Astrocyte (in vitro differentiated cells and primary cell): ENCODE measurements at places on chromosomes 13 and 19. TPM values are rescaled to one million over a fixed set of nuclear protein-coding genes. Genes with fewer than 3 reads are reported as not detected.

The FCAR gene
- total RNA-seq: not detected in 2 replicates

The C5AR1 gene
- 4.6 and 5.2 TPM in 2 replicates for total RNA-seq

The NLRP12 gene
- not detected in 2 replicates for total RNA-seq

The KIR3DL2 gene
- total RNA-seq: not detected in 2 replicates

The KIR2DL4 gene
- total RNA-seq: not detected in 2 replicates

The MADCAM1 gene
- total RNA-seq: 0.57 and 0.60 TPM in 2 replicates

- H3K4me3 ChIP-seq: no peak overlapping the region
- no peaks in the 10 kb centered on the region for H3K27me3 ChIP-seq
- H3K27ac ChIP-seq: no peak overlapping the region
These were observed 25.0 kb downstream of the AP2S1 start for GRCh38 chr19:46825731-46826055.

GRCh38 chr13:110500341-110500740 is 61.2 kb downstream of the RAB20 start:
- DNase-seq: peak; percentile 23
- no peaks in the 10 kb centered on the region for H3K27me3 ChIP-seq
- peak overlapping the region; percentile 85 for H3K27ac ChIP-seq
- H3K4me3 ChIP-seq: no peak overlapping the region
- H3K36me3 ChIP-seq: peaks cover 62% of the 10 kb centered on the region
- peaks cover 26% of the 10 kb centered on the region for H3K4me1 ChIP-seq

GRCh38 chr13:66659701-66660467 is 570.3 kb downstream of the PCDH9 start:
- H3K27ac ChIP-seq: peak overlapping the region; percentile 91
- H3K36me3 ChIP-seq: no peaks in the 10 kb centered on the region
- no peaks in the 10 kb centered on the region for H3K27me3 ChIP-seq
- H3K4me1 ChIP-seq: peaks cover 26% of the 10 kb centered on the region
- H3K4me3 ChIP-seq: peak overlapping the region; percentile 14

DNA sequence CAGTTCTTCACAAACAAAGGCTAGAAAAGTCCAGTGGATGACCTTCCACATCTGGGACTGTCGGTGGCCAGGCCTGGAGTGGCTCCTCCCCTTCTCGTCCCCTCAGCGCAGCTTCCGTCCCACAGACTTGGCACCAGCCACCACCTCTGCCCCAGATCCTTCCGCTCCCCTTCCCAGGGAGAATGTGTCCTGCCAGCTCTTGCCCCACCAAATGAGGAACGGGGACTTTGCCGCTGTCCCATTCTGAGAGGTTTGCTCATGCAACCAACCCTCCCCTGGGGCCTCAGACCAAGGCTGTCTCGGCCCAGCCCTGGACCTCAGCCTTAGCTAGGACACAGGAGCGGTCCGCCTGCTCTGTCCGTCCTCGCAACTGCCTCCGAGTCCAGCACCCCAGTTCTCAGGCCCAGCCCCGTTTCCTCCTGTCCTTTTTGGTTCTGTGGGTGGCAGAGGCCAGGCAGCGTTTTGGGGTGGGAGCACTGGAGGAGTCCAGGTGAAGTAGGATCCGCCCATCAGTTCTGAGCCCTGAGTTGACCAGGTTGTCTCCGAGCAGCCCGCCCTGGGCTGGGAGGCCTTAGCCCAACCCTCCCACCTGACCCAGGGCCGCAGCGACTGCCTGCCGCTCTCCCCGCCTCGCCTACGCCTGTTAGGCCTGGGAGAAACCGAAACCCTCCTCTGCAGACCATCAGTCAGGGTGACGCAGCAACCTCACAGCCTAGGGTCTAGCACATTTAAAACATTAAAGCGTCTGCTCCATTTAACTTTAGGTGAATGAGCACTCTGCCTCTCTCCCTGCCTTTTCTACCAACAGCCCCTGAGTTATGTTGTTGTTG is 284.3 kb downstream of the FOXO1 start:
- no peak overlapping the region for H3K27ac ChIP-seq
- no peak for DNase-seq
- no peaks in the 10 kb centered on the region for H3K27me3 ChIP-seq
- H3K4me3 ChIP-seq: no peak overlapping the region

DNA sequence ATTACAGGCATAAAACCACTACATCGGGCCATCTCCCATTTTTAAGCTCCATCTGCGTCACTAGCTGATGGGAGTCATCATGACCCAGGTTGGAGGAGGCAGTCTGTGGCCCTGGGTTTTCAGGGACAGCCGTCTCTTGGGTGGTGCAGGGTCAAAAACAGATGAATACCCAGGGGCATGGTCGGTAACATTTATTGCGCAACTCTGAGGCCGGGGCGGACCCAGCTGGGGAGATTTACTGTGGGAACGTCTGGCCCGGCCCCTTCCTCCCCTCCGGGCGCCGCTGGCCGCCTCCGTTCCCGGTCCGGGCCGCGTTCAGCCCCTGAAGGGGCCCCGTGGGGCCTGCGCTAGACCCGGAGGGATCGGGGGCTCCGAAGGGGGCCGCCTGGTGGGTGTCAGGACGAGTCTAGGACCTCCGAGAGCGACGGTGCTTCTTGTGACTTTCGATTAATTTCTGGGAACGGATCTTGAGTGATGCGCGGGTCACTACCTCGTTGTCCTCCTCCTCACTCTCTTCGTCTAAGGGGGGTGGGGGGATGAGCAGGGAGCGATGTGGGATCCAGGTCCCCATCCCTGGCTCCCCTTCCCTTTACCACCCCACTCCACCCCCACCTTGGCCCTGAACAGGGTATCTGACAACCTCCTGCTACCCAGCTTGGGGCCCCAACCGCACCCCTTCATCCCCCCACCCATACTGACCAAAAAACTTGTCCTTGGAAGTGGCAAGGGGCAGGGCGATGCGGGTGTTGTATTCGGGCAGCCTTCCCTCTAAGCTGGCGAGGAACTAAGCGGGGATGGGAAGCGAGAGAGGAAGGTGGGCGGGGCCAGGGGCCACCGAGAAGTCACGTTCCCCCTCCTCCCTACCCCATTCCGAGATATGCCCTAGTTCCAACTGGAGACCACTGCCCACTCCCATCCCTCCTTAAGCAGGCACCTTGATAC is 1.6 kb upstream of the RGL3 start:
- H3K4me3 ChIP-seq: no peak overlapping the region
- H3K27me3 ChIP-seq: peaks cover 58% of the 10 kb centered on the region
- no peak for DNase-seq
- no peaks in the 10 kb centered on the region for H3K36me3 ChIP-seq

DNA sequence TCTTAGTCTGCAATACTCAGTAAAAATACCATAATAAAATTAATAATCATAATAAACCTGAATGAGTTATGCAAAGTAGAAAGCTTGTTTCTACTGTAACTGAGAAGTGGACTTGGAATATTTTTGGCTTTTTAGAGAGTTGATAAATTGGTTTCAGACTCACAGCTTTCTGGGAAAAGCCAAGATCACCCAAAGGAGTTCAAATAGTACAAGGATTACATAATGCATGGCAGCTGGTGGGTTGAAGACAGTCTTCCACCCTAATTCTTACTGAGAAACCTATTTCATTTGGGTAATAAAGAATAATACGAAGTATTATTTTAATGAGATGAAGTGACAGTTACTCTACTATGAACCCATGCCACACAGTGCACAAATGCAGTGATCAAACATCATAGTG is 139.4 kb upstream of the KLF12 start:
- no peak overlapping the region for H3K4me3 ChIP-seq
- no peak overlapping the region for H3K27ac ChIP-seq
- H3K27me3 ChIP-seq: no peaks in the 10 kb centered on the region
- no peaks in the 10 kb centered on the region for H3K4me1 ChIP-seq
- H3K36me3 ChIP-seq: no peaks in the 10 kb centered on the region

DNA sequence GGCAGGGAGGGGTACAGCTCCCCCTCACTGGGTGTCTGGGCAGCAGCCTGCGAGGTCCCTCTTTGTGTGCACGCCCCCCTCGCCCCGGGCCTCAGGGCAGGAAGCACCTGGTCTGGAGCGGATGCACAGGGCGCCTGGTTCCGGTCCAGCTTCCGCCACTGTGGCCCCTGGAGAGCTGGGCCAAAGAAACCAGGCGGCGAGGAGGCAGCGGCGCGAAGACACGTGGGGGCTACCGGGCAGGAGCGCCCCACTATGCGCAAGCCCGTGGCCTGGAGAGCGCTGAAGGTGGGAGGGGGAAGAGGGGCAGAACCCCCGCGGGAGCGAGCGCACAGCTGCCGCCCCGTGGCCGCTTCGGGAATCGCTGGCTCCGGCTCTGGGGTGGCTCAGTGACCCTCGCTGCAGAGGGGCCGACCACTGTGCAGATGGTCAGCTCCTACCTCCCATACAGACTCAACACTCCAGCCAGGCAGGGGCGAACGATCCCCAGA is 1.7 kb upstream of the LYL1 start:
- DNase-seq: no peak
- H3K27me3 ChIP-seq: no peaks in the 10 kb centered on the region
- no peak overlapping the region for H3K27ac ChIP-seq

- DNase-seq: no peak
- H3K27ac ChIP-seq: no peak overlapping the region
- H3K4me3 ChIP-seq: no peak overlapping the region
- H3K36me3 ChIP-seq: no peaks in the 10 kb centered on the region
- no peaks in the 10 kb centered on the region for H3K4me1 ChIP-seq
These were observed 27.4 kb downstream of the GRIK5 start for GRCh38 chr19:42042455-42043170.

- H3K36me3 ChIP-seq: no peaks in the 10 kb centered on the region
- DNase-seq: no peak
- peaks cover 39% of the 10 kb centered on the region for H3K27me3 ChIP-seq
- peaks cover 4% of the 10 kb centered on the region for H3K4me1 ChIP-seq
- peak overlapping the region; percentile 39 for H3K4me3 ChIP-seq
- H3K27ac ChIP-seq: no peak overlapping the region
These were observed 727 bp downstream of the CNMD start for GRCh38 chr13:52738719-52739467.

GRCh38 chr19:28299649-28300048 is 913.3 kb downstream of the UQCRFS1 start:
- H3K4me1 ChIP-seq: no peaks in the 10 kb centered on the region
- no peak for DNase-seq
- no peaks in the 10 kb centered on the region for H3K27me3 ChIP-seq
- H3K27ac ChIP-seq: no peak overlapping the region

DNA sequence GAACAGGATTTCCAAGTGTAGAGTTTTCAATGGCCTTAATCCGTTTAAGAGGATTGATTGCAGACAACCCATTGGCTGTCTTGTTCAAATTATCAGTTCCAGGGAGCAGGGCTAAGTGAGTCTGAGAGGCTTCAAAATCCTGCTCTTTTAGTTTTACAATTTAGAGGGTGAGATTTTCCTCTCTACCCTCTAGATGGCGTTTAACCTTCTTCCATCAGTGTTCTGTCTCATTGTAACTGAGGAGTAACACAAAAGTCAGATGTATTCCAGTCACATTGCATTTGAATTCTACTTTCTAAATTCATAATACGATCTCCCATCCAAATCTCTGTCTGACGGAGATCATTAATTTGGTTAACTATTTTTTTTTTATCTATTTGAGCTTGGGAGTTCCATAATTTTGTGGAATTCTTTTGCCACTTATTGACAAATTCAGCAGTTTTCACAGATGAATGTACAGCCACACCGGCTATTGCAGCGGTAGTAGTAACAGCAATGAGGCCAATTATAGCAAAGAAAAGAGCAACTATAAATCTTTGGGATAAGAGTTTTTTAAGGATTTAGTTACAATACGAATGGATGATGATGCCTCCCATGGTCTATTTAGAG is 7.8 kb upstream of the C19orf84 start:
- no peak for DNase-seq
- H3K27ac ChIP-seq: no peak overlapping the region
- no peaks in the 10 kb centered on the region for H3K27me3 ChIP-seq
- H3K4me1 ChIP-seq: no peaks in the 10 kb centered on the region
- no peaks in the 10 kb centered on the region for H3K36me3 ChIP-seq

DNA sequence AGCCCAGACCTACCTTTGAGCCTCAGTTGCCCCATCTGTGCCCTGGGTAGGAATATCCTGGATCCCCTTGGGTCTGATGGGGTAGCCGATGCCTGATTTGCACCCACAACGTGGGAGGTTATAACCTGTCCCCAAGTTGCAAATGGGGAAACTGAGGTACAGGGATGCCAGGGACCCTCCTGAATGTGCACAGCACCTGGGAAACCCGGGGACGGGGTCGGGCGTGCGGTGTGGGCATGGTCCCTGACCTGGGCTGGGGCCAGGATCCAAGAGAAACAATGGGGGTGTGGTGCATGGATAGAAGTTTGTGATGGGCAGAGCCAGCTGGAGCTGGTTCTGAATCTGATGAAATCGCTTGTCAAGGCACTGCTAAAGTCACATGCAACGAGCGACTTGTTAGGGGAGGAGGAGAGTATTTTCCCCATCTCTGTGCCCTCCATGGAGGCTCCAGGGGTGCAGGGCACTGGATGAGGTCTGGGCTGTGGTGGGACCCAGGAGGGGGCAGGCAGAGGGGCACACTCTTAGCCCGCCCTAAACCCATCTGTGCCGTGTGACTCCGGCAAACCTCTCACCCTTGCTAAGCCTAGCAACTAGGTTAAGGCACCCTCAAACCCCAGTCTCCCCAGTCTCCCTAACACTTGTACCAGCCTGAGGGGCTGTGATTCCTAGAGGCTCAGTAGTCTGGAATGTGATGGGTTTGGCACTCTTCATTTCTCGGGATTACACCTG is 749 bp downstream of the GDF15 start:
- H3K27me3 ChIP-seq: no peaks in the 10 kb centered on the region
- H3K4me1 ChIP-seq: peaks cover 15% of the 10 kb centered on the region
- DNase-seq: no peak
- H3K27ac ChIP-seq: no peak overlapping the region
- H3K36me3 ChIP-seq: no peaks in the 10 kb centered on the region

DNA sequence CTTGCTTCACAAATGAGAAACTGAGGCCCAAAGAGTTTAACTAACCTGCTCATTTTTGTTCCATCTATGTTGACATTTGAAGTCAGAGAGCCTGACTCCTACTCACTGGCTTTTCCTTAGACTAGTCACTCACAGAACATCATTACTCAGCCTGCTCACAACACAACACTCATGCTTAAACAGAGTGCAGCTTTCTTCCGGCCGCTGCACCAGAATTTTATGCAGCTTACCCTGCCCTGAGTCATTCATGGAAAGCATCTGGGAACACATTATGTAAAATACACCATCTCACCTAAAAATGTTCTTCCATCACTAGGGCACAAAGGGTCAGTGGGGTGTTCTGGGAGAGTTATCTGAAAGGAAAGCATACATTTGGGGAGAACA is 303.4 kb downstream of the SPRY2 start:
- no peak overlapping the region for H3K4me3 ChIP-seq
- peak overlapping the region; percentile 75 for H3K27ac ChIP-seq
- H3K36me3 ChIP-seq: no peaks in the 10 kb centered on the region

DNA sequence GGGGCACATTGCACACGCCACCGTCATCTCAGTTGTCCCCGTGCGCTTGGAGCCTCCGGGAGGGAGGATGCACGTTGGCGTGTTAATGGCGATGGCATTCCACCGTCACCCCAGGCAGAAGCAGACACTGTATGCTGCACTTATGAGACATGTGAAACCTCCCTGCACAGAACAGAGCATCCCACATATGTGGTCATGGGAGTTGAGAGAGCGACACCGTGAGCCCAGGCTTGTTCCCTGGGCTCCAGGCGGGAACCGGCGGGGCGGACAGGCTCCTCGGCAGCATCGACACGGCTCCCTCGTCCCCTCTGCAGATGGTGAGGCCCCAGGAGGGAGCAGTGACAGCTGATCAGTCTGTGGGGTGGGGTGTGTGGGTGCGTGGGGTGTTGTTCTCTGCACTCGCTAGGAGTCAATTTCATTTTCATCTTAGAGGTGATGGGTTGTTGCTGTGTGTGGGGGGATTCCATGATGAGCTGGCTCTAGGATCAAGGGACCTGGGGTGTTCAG is 40.4 kb downstream of the CRTC1 start:
- H3K27me3 ChIP-seq: no peaks in the 10 kb centered on the region
- H3K36me3 ChIP-seq: no peaks in the 10 kb centered on the region
